ENCODE measurements at places on chromosomes 13 and 19.

- DNase-seq = no peak
These were observed 1.1 kb upstream of the KCNJ14 start for GRCh38 chr19:48454150-48454730.

DNA sequence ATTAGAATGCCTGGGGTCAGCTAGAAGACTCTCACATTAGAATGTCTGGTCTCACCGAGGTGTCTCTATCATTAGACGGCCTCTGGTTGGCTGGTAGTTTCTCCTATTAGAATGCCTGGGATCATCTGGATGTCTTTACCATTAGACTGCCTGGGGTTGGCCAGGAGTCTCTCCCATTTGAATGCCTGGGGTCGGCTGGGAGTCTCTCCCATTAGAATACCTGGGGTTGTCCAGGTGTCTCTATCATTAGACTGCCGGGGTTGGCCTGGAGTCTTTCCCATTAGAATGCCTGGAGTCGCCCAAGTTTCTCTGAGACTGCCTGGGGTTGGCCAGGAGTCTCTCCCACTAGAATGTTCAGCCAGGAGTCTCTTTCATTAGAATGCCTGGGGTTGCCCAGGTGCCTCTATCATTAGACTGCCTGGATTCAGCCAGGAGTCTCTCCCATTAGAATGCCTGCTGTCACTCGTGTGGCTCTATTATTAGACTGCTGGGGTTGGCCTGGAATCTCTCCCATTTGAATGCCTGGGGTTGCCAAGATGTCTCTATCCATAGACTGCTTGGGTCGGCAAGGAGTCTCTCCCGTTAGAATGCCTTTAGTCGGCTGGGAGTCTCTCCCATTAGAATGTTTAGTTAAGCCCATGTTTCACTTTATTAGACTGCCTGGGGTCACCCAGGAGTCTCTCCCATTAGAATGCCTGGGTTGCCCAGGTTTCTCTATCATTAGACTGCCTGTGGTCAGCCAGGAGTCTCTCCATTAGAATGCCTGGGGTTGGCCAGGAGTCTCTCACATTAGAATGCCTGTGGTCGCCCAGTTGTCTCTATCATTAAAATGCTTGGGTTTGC is 1467.8 kb downstream of the UQCRFS1 start:
- no peak for DNase-seq

- DNase-seq = no peak
These were observed 366.8 kb downstream of the DCT start for GRCh38 chr13:94112731-94113130.

GRCh38 chr19:18778076-18778389 is 13.1 kb downstream of the COMP start:
- DNase-seq = no peak

GRCh38 chr19:14404312-14404711 is 14.8 kb downstream of the DDX39A start:
- no peak for DNase-seq

- DNase-seq = no peak
These were observed 221.9 kb upstream of the PCDH17 start for GRCh38 chr13:57409656-57410055.
